ENCODE measurements at places on chromosomes 5 and 9.

DNA sequence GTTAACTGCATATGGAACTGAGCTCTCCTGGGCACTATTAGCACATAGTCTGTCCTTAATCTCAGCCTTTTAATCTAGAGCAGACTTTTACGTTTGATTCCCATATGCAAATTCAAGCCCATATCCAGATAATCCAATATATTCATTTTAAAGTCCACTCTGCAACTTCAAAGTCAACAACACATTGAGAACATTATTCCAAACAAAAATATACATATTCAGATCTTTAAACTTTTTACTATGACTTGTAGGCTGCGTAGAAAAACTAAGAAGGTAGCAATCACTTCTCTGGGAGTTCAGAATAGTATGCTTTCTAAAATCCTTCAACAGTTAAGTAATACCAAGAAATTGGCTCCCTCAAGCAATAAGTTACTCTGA is 499.4 kb downstream of the SPATA31D1 start:
- DNase-seq: no peak

DNA sequence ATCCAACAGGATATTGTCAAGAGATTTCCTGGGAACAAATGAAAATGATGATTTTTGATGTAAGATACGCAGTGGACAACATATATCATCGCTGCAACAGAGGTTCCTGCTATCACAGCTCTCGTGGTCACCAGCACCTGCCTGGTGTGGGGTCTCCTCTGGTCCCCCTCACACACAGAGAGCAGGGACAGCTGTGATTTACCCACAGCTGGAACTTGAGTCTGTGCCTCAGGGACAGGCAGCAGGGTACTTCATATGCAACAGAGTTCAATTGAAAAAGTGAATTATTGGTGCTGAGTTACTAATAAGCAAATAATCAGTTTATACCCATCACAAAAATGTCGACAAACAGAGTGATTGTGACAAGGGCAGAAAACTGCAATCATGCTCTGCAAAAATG is 93.4 kb downstream of the LMX1B start:
- no peak for DNase-seq

- DNase-seq: no peak
Observed at GRCh38 chr9:136533775-136534157, 12.1 kb downstream of the NOTCH1 start.

GRCh38 chr9:109918339-109919163 is 138.6 kb downstream of the PALM2AKAP2 start:
- no peak for DNase-seq

GRCh38 chr9:138060365-138060764 is 182.8 kb downstream of the CACNA1B start:
- DNase-seq: no peak

DNA sequence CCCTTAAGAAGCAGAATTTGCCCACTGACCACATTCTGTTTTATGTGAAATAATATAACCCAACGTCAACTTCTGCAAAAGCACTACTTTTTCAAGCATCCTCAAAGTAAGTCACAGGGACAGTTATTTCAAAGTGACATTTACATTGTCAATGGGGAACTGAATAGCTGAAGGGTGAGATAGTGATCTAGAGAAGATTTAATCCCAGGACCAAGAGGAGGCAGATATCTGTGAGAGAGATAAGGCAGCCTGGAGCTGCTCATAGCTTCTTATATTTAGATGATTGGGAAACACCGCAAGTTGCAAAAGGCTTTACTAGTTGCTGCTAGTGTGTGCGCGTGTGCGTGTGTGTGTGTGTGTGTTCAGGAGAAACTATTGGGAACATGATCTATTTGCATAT is 210.4 kb upstream of the RFX3 start:
- no peak for DNase-seq

DNA sequence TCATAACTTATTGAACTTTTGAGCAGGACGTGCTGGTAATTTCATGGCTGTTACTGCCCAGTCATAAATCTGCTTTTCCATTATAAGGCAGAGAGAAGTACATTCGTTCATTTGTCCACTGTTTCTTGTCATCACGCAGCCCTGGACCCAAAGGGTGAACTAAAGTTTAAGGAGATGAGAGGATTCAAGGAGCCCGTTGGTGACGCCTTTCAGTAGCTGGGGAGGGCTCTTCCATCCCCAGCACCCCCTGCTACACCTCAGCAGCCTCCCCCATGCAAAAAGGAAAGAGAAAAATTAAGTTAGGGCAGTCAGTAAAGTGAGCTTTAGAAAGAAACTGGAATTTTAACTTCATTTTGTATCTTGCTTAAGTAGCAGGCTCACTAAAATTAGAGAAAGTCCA is 2.9 kb downstream of the FOXE1 start:
- no peak for DNase-seq
